ENCODE measurements at places on chromosomes 13 and 19.

GRCh38 chr13:80399340-80400163 is 58.6 kb upstream of the SPRY2 start:
- H3K4me3 ChIP-seq = no peak overlapping the region
- H3K27ac ChIP-seq = no peak overlapping the region
- no peak for DNase-seq
- H3K36me3 ChIP-seq = no peaks in the 10 kb centered on the region
- no peaks in the 10 kb centered on the region for H3K4me1 ChIP-seq

- H3K27me3 ChIP-seq = no peaks in the 10 kb centered on the region
- no peak overlapping the region for H3K4me3 ChIP-seq
- H3K36me3 ChIP-seq = no peaks in the 10 kb centered on the region
- H3K4me1 ChIP-seq = no peaks in the 10 kb centered on the region
Measured at GRCh38 chr13:29935309-29935981, 85.0 kb upstream of the UBL3 start.

- H3K27me3 ChIP-seq = no peaks in the 10 kb centered on the region
- no peak for DNase-seq
Measured at GRCh38 chr13:27321468-27322431, 51.1 kb downstream of the RASL11A start.

DNA sequence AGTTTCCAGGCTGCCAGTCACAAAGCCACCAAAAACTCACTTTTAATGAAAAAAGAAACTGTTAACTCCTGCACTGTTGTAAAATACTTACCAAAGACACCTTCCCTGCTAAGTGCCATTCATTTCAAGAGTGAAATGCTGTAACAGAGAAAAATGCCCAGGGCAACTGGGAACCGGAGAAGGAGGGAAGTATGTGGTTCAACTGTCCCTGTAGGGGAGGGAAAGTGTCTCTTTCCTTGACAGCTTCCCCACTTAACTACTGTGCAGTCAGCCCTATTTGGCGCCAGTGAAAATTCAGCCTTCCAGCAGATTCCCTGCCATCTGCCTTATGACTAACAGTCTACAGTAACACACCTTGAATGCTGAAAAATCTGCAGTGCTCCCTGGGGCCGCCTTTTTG is 789.0 kb downstream of the DIAPH3 start:
- DNase-seq = no peak
- no peak overlapping the region for H3K27ac ChIP-seq
- H3K27me3 ChIP-seq = no peaks in the 10 kb centered on the region

- no peak overlapping the region for H3K4me3 ChIP-seq
- DNase-seq = peak; percentile 80
- H3K27me3 ChIP-seq = no peaks in the 10 kb centered on the region
- no peak overlapping the region for H3K27ac ChIP-seq
- H3K36me3 ChIP-seq = no peaks in the 10 kb centered on the region
- H3K4me1 ChIP-seq = no peaks in the 10 kb centered on the region
Measured at GRCh38 chr19:46000491-46001246, 5.4 kb downstream of the CCDC61 start.

DNA sequence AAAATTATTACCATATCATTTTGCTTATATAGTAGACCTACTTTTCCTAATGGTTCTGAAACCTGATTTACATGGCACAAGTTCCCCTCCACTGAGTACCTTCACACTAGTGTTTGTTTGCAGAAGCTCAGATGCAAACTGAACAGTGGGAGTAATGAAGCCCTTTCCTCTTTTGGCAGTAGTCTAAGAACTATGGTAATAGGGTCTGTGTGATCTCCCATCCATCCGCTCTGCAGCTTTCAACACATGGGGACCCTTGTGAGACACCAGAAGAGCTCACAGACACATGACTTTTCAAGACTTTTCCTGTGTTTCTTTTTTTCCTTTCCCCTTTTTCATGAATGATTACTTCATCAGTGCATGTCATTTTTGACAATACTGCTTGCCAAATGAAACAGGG is 336.0 kb downstream of the ATP8A2 start:
- no peaks in the 10 kb centered on the region for H3K36me3 ChIP-seq
- H3K27ac ChIP-seq = no peak overlapping the region
- DNase-seq = no peak
- H3K4me3 ChIP-seq = no peak overlapping the region
- H3K4me1 ChIP-seq = no peaks in the 10 kb centered on the region
- H3K27me3 ChIP-seq = no peaks in the 10 kb centered on the region

GRCh38 chr19:480016-480855 is 16.1 kb upstream of the MADCAM1 start:
- no peaks in the 10 kb centered on the region for H3K27me3 ChIP-seq
- no peak overlapping the region for H3K27ac ChIP-seq
- no peaks in the 10 kb centered on the region for H3K4me1 ChIP-seq
- H3K4me3 ChIP-seq = peak overlapping the region; percentile 28

DNA sequence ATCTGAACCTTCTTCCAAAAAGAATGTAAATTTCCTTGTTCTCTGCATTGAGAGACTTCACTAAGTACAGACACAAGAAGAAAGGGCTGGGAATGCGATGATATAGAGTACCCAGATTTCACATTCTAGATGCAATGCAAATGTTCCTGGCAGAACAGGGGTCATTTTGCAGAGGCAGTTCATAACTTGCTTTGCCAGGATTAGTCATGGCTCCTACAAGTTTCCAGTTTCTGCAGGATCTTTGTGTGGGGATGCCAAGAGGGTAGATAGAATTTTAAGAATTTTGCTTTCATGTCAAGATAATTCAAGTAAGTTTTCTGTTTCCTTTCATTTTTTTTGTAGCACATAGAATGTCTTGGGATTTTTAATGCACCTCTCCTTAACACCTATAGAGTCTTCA is 181.2 kb downstream of the FGF9 start:
- H3K4me3 ChIP-seq = no peak overlapping the region
- no peaks in the 10 kb centered on the region for H3K4me1 ChIP-seq
- H3K27me3 ChIP-seq = no peaks in the 10 kb centered on the region
- H3K27ac ChIP-seq = no peak overlapping the region
- no peak for DNase-seq

GRCh38 chr13:90420683-90421082 is 926.8 kb upstream of the MIR17HG start:
- H3K4me1 ChIP-seq = no peaks in the 10 kb centered on the region
- H3K27me3 ChIP-seq = no peaks in the 10 kb centered on the region
- no peaks in the 10 kb centered on the region for H3K36me3 ChIP-seq
- DNase-seq = no peak
- no peak overlapping the region for H3K4me3 ChIP-seq
- H3K27ac ChIP-seq = no peak overlapping the region

- H3K36me3 ChIP-seq = no peaks in the 10 kb centered on the region
- H3K4me3 ChIP-seq = peak within 1 kb of the TSS; percentile 69
- H3K4me1 ChIP-seq = no peaks in the 10 kb centered on the region
- H3K27ac ChIP-seq = no peak within 1 kb of the TSS
- no peak for DNase-seq
Measured at GRCh38 chr13:102401766-102402165, at the start of gene FGF14. TSS of gene FGF14 (minus strand) at chr13:102402048.

GRCh38 chr13:42777467-42777866 is 3.9 kb upstream of the FAM216B start:
- H3K27me3 ChIP-seq = no peaks in the 10 kb centered on the region
- no peaks in the 10 kb centered on the region for H3K4me1 ChIP-seq
- H3K36me3 ChIP-seq = no peaks in the 10 kb centered on the region
- no peak overlapping the region for H3K4me3 ChIP-seq
- no peak for DNase-seq
- H3K27ac ChIP-seq = no peak overlapping the region

DNA sequence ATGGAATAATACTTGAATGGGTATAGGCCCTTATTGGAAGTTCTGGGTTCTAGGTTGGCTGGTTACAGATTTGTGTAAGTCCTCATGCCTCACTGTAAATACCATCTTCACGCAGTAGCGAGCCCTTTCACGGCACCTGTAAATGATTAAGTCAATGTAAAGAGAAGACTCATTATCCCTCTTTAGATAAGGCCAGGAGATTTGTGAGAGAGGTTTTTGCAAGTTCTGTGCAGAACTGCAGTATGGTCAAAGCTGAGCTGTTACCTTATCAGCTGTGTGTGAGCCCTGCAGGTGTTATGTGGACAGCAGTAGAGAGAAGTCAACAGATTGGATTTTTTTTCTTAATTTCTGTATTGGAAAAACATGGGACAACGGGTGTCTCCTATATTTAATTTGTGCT is 141.6 kb downstream of the SHISA2 start:
- no peak overlapping the region for H3K27ac ChIP-seq
- no peaks in the 10 kb centered on the region for H3K27me3 ChIP-seq
- no peaks in the 10 kb centered on the region for H3K4me1 ChIP-seq
- no peaks in the 10 kb centered on the region for H3K36me3 ChIP-seq
- DNase-seq = no peak

All from kidney (tissue), 22 donors.